ENCODE measurements at places on chromosomes 12 and 14.
A peak's percentile ranks its signal among the peaks of the same experiment; 100 is the strongest.

DNA sequence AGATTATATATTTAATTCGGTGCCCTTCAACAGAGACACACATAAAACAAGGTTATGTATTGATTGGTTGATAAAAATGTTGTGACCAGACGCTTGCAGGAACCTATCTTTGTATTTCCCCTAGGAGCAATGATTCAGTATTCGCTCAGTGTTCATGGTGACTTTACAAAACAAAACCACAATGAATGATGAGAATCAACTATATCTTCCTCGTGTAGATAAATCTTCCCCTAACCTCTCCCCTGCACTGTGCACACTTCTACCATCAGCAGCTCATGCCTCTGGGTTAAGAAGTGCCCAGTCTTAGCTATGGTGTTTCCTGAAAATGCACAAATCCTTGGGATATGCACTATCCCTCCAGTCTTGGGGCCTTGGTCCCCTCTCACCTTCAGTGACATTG lies 16.3 kb downstream of the RIN3 start:
- no peak for DNase-seq

- DNase-seq, result no peak
Observed at GRCh38 chr14:23033251-23033727, 1.4 kb downstream of the PSMB5 start.

- DNase-seq, result no peak
Observed at GRCh38 chr12:64782191-64782876, 23.1 kb upstream of the GNS start.

DNA sequence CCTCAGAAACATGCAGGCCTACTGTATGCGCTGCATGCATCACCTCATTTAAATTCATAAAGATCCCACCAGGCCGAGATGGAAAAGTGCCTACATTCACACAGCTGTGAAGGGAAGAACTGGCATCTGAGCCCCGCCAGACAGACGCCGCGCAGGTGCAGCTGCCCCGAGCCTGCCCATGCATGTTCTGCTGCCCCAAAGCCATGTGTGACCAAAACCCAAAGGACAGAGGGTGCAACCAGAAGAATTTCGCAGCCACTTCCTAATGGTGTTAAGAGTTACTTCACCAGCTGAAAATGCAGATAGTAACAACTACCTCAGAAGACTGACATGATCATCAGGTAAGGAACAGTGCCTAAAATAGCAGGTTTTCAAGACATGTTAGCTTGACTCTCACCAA lies 13.5 kb upstream of the KRT8 start:
- DNase-seq, result peak; percentile 73

- no peak for DNase-seq
Observed at GRCh38 chr12:44433659-44434058, 442.5 kb downstream of the NELL2 start.

DNA sequence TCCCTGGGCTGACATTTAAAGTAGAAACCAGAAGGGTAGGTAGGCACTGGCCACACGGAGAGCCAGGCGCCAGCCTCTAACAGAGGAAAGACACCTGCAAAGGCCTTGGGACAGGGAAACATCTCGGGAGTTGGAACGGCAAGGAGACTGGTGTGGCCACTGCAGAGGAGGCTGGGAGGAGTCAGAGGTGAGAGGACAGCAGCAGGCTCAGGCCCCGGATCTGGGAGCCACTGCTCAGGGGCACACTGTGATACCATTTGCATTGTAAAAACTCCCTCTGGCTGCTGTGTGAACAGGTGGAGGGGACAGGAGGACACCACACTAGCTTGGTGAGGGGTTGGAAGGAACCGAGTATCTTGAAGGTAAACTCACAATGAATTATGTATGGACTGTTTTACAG lies 2.7 kb downstream of the ANHX start:
- no peak for DNase-seq

DNA sequence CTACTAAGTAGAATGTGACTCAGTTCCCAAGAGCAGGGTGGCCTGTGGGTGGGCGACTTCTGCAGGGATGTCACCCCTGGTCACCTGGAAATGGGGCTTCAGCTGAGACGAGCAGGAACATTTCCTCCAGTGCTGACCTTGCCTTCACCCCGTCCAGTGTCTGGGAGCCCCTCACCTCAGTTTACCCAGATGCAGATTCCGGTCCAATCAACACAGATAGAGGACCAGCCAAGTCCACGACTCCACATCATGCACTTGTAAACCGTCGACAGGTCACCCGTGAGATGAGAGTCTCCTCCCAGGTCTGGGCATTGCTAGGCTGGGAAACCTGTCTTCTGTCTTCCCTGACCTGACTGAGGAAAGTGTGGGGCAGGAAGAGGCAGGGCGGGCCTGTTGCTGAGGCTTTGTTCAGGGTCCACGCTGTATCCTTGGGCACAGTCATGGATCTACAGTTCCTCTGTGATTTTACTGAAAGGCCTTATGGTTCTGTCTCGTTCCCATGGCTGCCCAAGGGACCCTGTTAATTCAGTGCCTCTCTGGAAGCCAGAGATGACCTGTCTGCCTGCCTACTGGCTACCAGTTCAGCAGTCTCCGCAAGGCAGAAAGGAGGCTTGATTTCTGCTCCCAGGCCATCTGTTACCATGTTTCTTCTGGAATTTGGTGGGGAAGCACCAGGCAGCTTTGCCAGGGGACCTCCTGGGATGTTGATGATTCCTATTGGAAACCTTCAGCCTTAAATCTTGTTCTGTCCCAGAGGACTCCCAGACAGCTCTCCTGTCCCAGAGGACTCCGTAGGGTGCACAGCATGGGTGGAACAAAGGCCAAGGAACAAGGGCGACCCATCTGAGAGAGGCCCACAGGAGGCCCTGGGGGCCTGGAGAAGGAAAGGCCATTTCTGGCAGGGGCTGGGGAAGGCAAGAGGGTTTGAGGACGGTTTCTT lies 288.5 kb upstream of the RTL1 start:
- no peak for DNase-seq

GRCh38 chr12:5965950-5966383 lies 20.9 kb upstream of the ANO2 start:
- DNase-seq, result peak; percentile 27

GRCh38 chr12:24922090-24922489 lies 26.8 kb downstream of the BCAT1 start:
- peak; percentile 66 for DNase-seq

DNA sequence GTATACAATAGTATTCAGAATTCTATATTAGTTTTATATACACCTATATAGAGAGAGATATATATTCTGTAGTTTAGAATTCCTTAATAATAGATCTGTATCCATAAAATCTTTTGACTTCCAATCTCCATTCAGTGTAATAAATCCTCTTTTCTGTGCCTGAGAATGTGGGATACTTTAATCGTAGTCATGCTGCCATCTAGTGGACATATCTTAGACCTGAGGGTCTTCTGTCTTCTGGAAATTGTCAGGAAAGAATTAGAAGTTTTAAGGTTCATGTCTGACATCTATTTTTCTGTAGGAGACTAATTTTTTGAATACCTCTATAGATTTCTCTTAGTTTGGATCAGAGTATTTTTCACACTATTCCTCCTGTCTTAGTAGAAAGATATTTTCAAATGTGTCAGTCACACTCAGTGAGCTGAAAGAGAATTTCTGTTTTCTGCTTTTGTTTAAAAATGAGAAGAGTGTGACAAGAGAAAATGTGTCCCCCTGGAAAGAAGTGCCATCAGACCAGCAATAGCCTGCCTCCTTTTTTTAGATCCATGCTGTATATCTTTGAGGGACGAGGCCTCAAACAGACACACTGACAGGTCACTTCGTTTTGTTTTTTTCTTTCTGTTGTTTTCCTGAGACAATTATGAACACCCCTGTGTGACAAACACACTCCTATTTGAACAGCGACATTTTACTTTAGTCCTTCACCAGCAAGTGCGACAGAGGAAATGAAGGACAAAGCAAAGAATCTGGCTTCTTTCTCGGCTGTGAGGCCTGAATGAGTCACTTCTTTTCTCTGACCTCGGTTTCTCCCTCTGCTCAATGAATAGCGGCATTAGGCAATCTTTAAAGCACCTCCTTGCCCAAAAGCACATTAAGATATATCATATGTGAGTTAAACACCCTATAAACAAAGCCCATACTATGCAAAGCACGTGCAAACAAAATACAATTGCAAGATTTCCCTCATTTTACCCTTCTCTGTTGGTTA lies 96.3 kb downstream of the GALC start:
- DNase-seq, result peak; percentile 37

GRCh38 chr12:998020-998874 lies 7.2 kb downstream of the ERC1 start:
- DNase-seq, result no peak

- peak; percentile 20 for DNase-seq
Observed at GRCh38 chr12:47534695-47535094, 171.1 kb downstream of the RPAP3 start.

- DNase-seq, result no peak
Observed at GRCh38 chr12:16756833-16757555, 151.0 kb upstream of the LMO3 start.

DNA sequence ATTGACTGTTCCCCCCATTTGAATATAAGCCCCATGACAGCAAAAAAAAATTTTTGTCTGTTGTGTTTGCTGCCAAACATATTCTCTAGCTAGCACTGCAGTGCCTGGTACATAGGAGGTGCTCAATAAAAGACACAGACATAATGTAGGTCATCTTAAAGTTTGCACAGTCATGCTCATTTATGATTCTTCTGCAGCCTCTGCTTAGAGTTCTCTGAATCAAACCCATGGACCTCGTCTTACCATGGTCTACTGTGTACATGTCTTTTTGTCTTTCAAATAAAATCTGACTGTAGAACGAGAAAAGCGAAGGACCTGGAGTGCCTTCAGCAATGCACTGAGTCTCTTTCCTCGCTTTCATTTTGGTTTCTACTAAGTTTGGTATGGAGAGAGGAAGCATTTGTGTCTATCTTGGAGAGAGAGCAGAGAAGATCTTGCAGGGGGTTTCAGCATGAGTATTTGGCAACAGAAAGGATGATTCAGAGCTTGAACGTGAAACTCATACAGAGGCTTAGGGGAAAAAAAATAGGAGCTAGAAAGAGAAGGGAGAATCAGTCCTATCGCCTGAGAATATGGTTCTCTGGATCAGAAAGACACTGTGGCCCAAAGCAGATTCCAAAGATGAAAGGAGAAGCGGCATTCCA lies 38.8 kb upstream of the TMCC3 start:
- peak; percentile 38 for DNase-seq

DNA sequence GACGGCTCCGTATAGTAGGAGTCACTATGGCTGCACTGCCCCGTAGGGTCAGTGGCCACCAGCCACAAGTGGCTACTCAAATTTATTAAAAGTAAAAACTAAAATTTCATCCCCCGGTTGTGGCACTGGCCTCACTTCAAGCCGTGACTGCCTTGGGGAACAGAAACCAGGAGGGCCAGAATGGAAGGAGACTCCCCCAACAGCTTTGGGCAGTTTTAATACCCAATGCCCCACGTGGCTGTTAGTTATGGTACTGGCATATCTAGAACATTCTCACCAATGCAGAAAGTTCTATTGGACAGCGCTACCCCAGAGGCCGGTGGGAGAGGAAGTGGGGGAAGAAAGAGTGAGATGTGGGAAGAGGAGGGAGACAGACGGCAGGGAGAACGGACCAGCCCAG lies 6.2 kb downstream of the NCOR2 start:
- DNase-seq, result no peak

DNA sequence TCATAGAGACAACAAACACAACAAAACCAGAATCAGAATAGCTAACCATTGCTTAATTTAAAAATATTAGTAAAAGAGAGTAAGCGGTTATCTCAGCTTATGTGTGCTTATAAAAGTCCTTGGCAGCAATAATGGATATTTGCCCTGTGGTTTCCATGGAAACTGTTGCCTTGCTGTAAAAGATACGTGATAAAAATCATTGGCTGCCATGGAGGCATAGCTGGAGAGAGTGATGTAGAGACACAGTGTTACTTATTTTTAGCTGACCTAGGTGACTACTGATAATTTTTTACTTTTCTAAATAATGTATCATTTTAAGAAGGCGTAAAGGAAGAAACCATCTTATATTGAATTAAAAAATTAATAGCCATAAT lies 92.9 kb downstream of the ERC1 start:
- DNase-seq, result no peak

GRCh38 chr12:57838594-57839302 lies 7.8 kb downstream of the CTDSP2 start:
- DNase-seq, result no peak

- no peak for DNase-seq
Observed at GRCh38 chr14:41277450-41277849, 329.2 kb upstream of the LRFN5 start.

DNA sequence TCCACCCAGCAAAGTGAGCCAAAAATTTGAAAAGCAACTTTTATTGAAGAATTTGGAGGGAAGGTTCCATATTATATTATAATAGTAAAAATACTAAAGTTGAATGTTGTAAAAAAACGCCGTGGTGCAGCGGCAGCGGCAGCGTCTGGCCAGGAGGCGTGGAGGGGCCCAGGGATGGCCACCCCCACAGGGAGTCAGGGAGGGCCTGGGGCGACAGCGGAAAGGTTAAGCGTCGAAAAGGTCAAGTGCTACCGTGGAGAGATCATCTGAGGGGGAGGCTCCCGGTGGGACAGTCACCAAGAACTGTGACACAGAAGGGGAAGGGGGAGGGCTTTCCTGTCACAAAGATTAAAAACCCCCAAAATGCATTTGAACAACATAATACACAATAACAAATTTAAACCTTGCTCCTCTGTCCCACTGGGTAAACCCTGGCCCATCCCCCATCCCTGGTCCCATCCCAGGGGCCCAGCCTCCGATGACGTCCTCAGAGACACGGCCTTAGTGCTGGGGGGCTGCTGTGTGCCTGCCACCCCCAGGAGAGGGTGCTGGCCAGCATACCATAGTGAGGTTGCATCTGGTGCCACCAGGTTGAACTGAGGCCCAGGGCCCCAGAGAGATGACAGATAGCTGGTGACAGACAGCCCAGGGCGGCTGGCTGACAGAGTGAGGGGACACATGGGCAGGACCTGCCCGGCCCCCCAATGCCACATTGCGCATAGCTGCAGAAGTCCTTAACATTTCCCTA lies 16.6 kb downstream of the SIVA1 start:
- no peak for DNase-seq

- no peak for DNase-seq
Observed at GRCh38 chr12:92854344-92854743, 74.8 kb downstream of the EEA1 start.

DNA sequence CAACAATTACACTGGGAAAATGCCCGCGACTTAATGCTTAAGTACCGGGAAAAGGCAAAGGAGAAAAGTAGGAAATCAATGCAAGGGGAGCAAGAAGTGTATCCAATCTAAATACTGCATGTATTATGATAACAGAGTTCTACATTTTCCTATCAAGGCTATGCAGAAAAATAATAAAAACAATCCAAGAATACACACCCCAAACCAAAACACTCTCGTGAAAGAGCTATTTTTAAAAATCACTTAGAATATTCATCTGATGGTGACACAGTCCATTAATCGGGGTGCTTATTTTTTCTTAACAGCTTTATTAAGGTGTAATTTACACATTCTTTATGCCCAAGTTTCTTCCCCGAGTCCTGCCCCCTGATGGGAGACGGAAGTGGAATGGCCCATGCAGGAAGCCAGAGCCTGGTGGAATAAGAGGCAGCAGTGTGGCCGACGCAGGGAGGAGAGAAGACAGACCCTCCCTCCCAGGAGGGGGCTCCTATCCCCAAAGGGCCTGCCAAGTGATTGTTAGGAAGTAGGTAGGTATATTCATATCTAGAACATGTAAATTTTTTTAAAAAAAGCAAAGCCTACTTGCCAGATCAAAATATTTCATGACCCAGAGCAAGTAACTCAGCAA lies 174.3 kb downstream of the FOXN3 start:
- DNase-seq, result no peak

- DNase-seq, result peak; percentile 100
Observed at GRCh38 chr12:124917135-124917840, 2.8 kb upstream of the UBC start.

- DNase-seq, result peak; percentile 44
Observed at GRCh38 chr12:107079172-107080011, 14.0 kb downstream of the CRY1 start.

Data from mammary epithelial cell (primary cell).